ENCODE measurements at places on chromosomes 6 and 20.

GRCh38 chr6:27254566-27254965, 7.1 kb downstream of the PRSS16 start:
- DNase-seq, result no peak

DNA sequence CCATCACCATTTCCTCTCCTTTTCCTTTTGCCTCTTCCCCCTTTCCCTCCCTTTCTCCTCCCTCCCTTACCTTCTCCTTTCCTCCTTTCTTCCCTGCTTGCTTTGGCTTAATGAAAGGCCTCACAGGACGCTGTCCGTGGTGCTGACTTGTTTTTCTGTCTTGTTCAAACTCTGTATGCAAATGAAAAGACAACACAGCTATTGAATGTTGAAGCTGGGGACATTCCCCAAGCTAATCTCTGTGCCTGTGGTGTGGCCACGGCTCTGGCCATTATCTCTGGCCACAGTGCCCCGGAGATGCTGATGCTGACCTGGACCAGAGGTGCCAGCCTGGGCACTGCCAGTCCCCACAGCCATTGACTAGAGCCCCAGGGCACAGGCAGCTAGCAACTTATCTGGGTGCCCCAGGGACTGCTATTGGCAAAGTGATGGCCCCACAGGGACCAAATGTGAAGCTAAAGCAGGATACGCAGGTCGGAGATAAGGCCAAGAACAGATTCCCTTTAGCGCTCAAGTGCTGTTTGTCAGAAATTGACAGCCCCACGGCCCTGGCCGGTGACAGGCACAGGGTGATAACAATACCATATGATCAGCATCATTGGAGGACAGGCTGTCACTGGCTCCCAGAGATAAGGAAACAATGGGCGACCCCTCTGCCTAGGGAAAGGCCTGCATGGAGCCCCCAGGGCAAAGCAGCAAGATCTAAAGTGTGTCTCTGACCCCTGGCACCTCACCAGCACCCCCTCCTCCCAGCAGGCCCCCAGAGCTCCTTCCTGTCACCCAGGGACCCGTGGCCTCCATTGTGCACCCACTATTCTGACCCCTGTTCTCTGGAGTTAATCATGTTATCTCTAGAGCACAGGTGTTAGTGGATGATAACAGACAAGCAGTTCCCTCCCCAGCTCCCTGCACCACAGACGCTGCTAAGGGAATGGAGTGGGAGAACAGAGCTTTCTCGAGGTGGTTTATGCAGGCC, 31.6 kb upstream of the SLC32A1 start:
- DNase-seq, result peak; percentile 72

- DNase-seq, result no peak
Observed at GRCh38 chr6:8195040-8195713, 92.8 kb upstream of the EEF1E1 start.

DNA sequence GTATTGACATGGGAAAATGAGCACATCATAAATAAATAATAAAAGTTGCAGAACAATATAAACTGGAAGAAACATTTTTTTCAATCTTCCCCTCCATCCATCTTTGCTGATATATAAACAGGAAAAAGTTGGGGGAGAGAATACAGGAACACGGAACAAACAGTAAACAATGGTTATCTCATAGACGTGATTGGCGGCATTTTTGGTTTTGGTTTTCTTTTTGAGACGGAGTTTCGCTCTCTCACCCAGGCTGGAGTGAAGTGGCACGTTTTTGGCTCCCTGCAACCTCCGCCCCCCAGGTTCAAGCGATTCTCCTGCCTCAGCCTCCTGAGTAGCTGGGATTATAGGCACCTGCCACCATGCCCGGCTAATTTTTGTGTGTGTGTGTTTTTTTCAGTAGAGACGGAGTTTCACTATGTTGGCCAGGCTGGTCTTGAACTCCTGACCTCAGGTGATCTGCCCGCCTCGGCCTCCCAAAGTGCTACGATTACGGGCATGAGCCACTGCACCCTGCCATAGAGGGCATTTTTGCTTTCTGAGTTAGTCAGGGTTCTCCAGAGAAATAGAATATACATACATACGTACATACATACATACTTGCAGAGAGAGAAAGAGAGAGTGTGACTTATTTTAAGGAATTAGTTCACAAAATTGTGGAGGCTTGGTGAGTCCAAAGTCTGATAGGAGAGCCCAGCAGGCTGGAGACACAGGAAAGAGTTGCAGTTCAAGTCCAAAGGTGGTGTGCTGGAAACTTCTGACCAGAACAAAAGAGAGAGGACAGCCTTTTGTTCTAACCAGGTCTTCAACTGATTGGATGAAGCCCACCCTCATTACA, 22.6 kb downstream of the GNL1 start:
- DNase-seq, result no peak

DNA sequence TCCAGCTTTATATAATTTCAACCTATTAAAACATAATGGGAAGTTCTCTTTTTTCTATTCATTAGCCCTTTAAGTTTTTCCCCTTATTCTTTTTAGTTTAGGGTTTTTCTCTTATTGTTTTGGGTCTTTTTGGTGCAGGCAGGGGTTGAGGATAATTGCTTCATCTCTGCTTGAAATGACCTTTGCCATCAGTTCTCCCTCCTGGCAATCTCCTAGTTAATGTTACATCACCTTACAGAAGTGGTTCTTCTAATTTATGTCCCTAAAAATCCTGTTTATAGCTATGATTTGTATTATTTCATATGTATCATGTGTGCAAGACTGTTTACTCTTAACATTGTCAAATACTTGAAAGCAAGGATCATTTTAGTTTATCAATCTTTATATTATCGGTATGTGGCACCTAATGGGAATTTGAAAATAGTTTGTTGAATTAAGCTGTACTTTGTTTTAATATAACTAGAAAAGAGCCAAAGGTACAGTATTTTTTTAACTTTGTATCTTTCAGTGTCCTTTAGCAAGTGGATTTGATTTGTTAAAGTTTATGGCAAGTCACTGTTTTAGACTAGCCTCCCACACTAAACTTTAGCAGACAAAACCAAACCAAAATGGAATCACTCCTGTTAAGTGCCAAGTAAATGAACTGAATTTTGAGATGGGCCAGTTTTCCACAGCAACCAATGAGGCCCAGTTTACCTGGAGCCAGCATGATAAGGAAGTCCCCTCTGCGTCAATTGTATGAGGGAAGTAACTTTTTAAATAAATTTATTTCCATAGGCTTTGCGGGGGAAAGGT, 26.6 kb upstream of the RUNX2 start:
- DNase-seq, result no peak

DNA sequence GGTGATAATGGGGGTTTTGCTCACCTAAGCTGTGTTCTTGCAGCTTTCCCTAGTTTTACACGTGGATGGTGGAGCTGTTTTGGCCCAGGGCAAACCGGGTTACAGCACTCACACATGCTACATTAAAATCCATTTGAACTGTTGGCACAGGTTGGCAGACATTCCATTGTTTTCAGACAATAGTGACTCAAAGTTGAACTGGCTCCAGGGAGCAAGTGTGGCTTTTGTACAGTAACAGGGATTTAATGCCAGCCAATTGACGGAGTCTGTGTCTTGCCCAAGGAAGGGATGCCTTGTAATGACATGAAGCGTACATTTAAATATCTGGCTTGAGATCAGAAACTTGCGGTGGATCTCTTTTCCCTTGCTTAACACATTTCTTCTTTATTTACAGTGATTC, 183.1 kb downstream of the DTNBP1 start:
- DNase-seq, result no peak

- peak; percentile 94 for DNase-seq
Observed at GRCh38 chr20:50112512-50113419, at the start of gene UBE2V1. Gene UBE2V1, minus strand, starts transcription at chr20:50113150. Its CDS starts 22 bp downstream, at chr20:50113128.

DNA sequence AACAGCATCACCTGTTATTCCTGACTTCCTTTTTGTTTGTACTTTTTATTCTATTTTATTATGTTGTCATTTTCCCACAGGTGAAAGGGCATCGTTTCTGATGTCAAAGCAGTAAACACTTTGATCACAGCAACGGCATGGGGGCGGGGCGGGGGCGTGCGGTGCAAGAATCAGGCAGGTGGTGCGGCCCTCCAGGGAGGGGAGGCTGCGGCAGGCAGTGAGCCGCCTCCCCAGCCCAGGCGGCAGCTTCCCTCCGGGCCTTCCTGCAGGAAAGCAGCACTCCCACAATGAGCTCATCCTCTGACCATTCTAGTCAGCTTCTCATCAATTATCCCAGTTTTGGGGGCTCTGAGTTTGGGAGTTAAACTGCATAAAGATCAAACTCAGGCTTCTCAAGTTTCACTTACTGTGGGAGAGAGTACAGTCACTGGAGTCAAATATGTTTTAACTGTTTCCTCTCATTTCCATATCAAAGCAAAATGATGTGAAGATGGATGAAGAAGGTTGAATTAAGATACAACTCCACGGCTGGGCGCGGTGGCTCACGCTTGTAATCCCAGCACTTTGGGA, 608.4 kb upstream of the AGPAT4 start:
- DNase-seq, result no peak

GRCh38 chr20:63835021-63835858, 4.2 kb upstream of the ZBTB46 start:
- no peak for DNase-seq

DNA sequence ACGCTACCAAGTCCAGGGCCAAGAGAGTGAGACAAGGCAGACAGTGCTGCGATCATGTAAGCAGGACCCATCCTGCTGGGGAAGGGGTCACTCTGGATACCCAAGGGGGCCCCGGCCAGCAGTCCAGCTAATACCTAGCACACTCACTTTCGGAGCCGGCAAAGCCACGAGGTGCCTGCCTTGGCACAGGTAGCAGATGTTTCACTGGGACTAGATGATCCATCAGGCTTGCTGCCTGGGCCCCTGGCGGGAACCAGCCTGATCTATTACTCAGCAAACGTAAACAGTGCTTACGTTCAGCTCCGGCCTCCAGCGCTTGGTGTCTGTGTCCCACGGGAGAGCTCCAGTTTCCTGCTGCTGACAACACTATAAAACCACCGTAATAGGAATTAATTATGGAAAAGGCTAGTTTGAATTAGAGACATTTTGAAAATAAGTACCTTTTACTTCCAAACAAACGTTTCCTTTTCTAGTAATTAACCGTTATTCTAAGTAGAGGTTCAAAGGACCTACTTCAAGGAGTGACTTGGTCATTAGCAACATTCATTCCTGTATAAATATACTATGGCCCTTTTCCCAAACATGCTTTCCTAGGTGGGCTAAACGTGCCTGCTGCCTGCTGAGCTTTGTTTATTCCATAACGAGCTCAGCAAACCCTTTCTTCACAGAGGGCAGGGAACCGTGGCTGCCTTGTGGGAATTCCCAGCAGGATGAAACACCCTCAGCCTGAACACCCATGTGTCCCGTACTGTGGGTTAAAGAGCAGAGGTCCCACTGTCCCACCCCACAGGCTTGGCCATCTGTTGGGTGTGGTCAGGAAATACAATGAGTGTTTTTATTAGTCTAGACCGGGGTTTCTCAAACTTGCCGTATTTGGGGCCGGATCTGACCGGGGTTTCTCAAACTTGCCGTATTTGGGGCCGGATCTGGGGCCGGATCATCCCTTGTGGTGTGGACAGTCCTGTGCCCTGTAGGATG, 18.4 kb downstream of the SLC22A23 start:
- no peak for DNase-seq

DNA sequence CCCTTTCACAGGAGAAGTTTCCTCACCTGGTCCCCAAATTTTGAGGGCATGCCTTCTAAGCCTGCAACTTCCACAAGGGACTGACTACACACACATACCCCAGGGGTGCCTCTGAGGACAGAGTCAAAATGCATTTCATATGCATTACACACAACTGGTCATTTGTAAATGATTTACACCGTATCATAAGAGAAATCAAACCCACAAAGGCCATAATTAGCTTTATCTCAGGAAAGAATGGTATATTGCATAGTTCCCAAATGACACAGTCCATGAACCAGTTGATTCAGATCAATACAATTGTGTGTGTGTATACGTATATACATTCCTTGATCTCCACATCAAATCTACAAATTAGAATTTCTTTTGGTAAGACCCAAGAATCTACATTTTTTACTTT, 203.3 kb upstream of the PRDM1 start:
- DNase-seq, result no peak

DNA sequence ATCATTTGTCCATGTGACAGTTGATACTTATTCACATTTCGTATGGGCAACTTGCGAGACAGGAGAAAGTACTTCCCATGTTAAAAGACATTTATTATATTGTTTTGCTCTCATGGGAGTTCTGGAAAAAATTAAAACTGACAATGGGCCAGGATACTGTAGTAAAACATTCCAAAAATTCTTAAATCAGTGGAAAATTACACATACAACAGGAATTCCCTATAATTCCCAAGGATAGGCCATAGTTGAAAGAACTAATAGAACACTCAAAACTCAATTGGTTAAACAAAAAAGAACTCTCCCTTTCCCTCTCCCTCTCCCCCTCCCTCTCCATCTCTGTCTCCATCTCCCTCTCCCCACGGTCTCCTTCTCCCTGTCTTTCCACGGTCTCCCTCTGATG, 19.4 kb upstream of the EIF2S2 start:
- no peak for DNase-seq

DNA sequence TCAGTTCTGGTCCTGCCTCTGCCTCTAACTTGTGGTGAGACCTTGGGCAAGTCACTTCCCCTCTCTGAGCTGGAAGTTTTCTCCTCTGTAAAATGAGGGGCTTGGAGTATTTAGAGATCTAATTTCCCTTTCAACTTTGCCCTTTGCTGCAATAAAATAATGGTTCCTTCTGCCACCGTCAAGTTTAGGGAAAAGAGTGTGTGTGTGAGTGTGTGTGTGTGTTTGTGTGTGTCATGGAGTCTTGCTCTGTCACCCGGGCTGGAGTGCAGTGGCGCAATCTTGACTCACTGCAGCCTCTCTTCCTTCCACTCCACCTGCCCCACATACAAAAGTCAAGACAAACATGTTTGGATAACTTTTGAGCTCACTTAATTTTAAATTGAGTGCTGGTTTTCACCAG, 39.2 kb upstream of the PIM1 start:
- DNase-seq, result no peak

- DNase-seq, result no peak
Observed at GRCh38 chr6:18488526-18489270, 101.5 kb downstream of the RNF144B start.

- no peak for DNase-seq
Observed at GRCh38 chr6:165835410-165835851, 172.4 kb upstream of the PDE10A start.

GRCh38 chr6:118212451-118213173, 305.5 kb downstream of the SLC35F1 start:
- no peak for DNase-seq

- DNase-seq, result no peak
Observed at GRCh38 chr6:21886542-21887151, 293.1 kb downstream of the SOX4 start.

DNA sequence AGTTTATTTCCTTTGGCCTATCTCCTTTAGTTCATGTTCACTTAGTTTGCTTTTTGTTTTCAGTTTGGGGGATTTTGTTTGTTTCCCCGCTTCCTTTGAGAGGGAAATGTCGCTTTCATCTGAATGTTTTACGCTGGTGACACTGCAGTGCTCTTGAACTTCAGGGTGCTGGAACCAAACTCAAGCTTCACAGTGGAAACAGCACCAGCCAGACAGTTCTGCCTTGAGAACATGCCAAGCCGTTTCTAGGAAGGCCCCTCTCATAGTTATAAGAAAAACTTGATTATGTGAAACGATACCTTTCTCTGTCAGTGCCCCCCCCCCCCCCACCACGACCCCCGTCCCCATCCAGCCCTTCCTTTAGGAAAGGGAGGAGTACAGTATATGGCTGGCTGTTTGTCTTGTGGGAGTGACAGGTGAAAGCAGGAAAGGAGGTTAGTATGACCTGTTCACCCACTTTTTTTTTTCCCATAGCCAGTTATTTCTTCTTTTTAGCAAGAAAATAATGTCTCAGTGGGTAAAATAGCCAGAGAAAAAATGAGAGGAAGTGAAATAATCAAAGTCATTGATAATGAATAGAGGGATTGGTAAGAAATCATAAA, 130.1 kb downstream of the LRRC1 start:
- DNase-seq, result no peak
